Esophagus squamous epithelium (tissue), 5 donors: ENCODE measurements at places on chromosomes 4 and X.
A peak's percentile ranks its signal among the peaks of the same experiment; 100 is the strongest.

DNA sequence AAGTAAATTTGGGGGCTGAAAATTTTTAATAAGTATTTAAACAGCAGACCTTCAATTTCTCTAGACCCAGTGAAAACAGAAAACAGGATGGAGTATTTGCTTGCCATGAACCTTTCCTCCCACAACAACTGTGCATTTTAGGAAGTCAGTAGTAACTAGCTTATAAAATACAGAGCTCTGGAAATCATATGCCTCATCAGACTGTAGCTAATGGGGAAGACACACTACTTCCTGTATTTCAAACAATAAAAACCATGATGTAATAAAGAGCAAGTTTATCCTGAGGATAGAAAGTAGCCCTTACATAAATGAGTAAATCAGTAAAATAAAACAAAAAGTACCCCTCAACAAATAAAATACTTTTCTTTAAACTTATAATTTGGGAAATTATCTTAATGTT is 280.1 kb upstream of the ZFP42 start:
- no peaks in the 10 kb centered on the region for H3K36me3 ChIP-seq
- H3K4me3 ChIP-seq: no peak overlapping the region
- no peak overlapping the region for H3K27ac ChIP-seq
- no peak for DNase-seq
- H3K27me3 ChIP-seq: no peaks in the 10 kb centered on the region

- no peak overlapping the region for H3K27ac ChIP-seq
- no peaks in the 10 kb centered on the region for H3K4me1 ChIP-seq
- H3K36me3 ChIP-seq: no peaks in the 10 kb centered on the region
- no peak for DNase-seq
Measured at GRCh38 chr4:150182794-150183193, 104.5 kb downstream of the DCLK2 start.

DNA sequence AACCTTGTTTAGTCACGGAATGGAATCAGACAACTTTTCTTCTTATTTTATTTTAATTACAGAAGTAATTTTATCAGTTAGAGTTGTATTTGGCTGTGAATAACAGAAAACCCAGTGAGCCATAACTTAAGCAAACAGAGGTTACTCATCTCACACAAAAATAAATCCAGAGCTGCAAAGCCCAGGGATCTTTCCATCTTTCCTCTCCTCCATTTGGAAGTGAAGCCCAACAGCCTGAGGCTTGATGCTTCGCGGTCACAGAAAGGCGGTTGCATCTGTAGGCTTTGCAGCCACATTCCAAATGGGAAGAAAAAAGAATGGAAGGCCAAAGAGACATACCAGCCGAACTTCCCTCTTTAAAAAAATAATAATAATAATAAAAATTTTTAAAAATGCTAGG is 22.6 kb downstream of the CHRNA9 start:
- no peaks in the 10 kb centered on the region for H3K4me1 ChIP-seq
- DNase-seq: no peak
- H3K27me3 ChIP-seq: no peaks in the 10 kb centered on the region
- H3K36me3 ChIP-seq: no peaks in the 10 kb centered on the region
- H3K4me3 ChIP-seq: no peak overlapping the region

GRCh38 chr4:22045051-22045630 is 96.6 kb upstream of the KCNIP4 start:
- H3K27me3 ChIP-seq: no peaks in the 10 kb centered on the region
- no peaks in the 10 kb centered on the region for H3K4me1 ChIP-seq
- no peaks in the 10 kb centered on the region for H3K36me3 ChIP-seq

DNA sequence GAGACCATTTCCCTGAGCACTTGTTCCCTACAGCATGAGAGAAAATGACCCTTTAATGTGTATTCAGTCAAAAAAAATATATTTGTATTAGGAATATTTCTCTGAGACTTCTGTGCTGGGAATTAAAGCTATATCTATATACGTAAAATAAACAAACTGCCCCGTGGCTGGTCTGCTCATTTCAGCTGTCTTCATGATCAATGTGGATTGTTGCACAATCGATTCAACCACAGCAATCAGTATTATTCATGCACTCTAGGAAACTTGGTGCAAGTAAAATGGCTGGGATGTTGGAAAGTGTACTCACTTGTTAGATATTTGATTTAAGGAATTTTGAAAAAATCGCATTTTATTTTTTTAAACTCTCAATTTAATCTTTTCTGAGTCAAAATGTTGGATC is 307.9 kb upstream of the ZFP42 start:
- no peaks in the 10 kb centered on the region for H3K36me3 ChIP-seq
- no peaks in the 10 kb centered on the region for H3K4me1 ChIP-seq
- H3K27me3 ChIP-seq: no peaks in the 10 kb centered on the region
- H3K4me3 ChIP-seq: no peak overlapping the region
- no peak overlapping the region for H3K27ac ChIP-seq
- DNase-seq: no peak

- no peaks in the 10 kb centered on the region for H3K27me3 ChIP-seq
- no peak overlapping the region for H3K27ac ChIP-seq
- no peaks in the 10 kb centered on the region for H3K4me1 ChIP-seq
- H3K36me3 ChIP-seq: no peaks in the 10 kb centered on the region
Measured at GRCh38 chr4:170931321-170931720, 841.6 kb upstream of the AADAT start.

- H3K36me3 ChIP-seq: no peaks in the 10 kb centered on the region
- H3K27me3 ChIP-seq: no peaks in the 10 kb centered on the region
- H3K4me3 ChIP-seq: no peak overlapping the region
- H3K4me1 ChIP-seq: no peaks in the 10 kb centered on the region
- DNase-seq: no peak
Measured at GRCh38 chr4:174626342-174627008, 104.2 kb upstream of the HPGD start.

DNA sequence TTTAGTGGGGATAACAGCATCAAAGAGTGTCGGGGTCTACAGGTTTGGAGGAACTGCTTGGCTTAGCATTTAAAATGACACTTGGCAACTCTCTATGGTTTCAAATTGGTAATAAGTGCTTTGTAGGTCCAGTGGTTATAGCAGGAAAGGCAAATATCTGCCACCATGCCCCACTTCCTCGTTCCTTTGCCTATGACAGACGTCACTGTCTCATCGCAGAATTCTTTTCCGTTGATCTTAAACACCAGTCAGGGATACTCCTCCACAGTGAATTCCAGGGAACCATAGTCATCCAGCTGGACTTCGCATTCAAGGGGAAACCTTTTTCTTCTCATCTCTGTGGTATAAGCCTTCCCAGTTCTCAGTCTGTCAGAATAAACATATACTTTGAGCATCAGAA is 319.1 kb downstream of the GPAT3 start:
- no peaks in the 10 kb centered on the region for H3K27me3 ChIP-seq
- H3K36me3 ChIP-seq: no peaks in the 10 kb centered on the region
- no peak overlapping the region for H3K4me3 ChIP-seq
- H3K4me1 ChIP-seq: no peaks in the 10 kb centered on the region
- no peak for DNase-seq
- H3K27ac ChIP-seq: no peak overlapping the region

DNA sequence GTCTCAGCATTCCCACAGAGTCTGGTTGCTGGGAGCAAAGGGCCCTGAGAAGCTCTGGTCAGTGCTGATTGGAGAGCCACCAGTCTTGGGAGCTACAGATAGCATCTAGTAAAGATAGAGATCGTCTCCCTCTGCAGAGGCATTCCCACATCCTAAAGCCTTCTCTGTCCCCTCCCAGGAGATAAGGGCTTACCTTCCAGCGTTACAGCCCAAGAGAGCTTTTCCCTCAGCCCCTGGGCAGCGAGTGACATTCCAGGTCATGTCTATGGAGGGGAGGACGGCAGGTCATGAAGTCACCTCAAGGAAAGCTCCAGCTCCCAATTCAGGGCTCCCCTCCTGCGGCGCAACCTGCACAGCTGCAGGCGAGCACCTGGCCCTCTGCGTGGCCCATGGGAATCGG is 29.9 kb downstream of the CLDN34 start:
- no peak overlapping the region for H3K27ac ChIP-seq
- H3K36me3 ChIP-seq: no peaks in the 10 kb centered on the region
- no peaks in the 10 kb centered on the region for H3K4me1 ChIP-seq
- no peak overlapping the region for H3K4me3 ChIP-seq

DNA sequence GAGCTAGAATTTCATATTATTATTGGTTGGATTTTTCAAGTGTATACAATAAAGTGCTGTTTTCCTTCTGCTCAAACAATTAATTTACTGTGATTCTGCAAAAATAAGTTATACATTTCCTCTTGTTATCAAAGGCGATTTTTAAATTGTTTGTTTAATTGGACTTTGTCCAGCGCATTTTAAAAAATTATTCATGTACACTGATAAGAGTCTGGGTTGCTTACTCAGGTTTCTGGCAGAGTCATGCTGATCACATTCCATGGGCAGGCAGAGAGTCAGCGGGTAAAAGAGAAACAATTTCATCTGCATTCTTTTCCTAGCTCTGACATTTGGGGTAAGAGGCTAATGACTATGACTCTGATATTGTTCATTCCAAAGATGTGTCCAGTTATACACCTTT is 8.9 kb downstream of the FAT4 start:
- H3K4me1 ChIP-seq: no peaks in the 10 kb centered on the region
- H3K27me3 ChIP-seq: no peaks in the 10 kb centered on the region
- no peak for DNase-seq

GRCh38 chrX:95764972-95765451 is 919.6 kb upstream of the DIAPH2 start:
- DNase-seq: no peak
- no peaks in the 10 kb centered on the region for H3K4me1 ChIP-seq
- no peak overlapping the region for H3K4me3 ChIP-seq
- no peak overlapping the region for H3K27ac ChIP-seq

DNA sequence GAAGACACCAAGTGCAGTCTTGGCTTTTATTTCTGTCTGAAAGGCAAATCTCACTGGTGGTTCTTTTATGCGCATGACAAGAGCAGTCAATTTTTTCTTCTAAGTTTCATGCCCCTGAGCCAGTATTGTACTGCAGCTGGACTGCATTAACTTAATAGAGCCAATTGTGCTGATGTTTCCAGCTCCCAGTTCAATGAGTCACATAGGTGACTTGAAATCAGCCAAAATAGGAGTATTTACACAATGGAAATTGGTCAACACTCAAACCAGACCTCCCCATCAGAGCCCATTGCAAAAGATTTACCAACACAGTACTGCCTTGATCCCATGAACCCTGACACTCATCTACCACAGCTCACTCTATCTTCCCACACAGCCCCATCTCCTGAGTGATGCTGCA is 100.3 kb upstream of the GUCY1A1 start:
- H3K36me3 ChIP-seq: no peaks in the 10 kb centered on the region
- H3K27ac ChIP-seq: no peak overlapping the region

- H3K27ac ChIP-seq: peak overlapping the region; percentile 63
- DNase-seq: no peak
- H3K27me3 ChIP-seq: no peaks in the 10 kb centered on the region
- peak overlapping the region; percentile 21 for H3K4me3 ChIP-seq
Measured at GRCh38 chr4:8050555-8051206, 107.9 kb downstream of the ABLIM2 start.

DNA sequence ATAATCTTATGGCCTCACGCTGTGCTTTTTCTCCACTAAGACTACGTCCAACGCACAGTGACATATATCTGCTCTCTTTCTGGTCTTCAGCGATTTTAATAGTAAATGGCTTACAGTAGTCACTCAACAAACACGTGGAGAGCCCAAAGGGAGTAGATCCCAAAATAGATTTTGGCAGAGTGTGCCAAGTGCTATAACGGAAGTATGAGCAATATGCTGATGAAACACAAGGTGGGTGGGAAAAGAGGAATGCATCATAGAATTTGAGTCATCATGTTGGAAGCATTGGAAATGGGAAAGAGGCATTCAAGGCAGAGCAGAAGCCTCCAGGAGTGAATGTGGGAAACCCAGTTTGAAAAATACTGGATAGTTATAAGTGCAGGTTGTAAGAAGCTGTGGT is 129.1 kb upstream of the LDB2 start:
- no peak for DNase-seq
- no peak overlapping the region for H3K27ac ChIP-seq
- no peaks in the 10 kb centered on the region for H3K36me3 ChIP-seq
- no peak overlapping the region for H3K4me3 ChIP-seq

DNA sequence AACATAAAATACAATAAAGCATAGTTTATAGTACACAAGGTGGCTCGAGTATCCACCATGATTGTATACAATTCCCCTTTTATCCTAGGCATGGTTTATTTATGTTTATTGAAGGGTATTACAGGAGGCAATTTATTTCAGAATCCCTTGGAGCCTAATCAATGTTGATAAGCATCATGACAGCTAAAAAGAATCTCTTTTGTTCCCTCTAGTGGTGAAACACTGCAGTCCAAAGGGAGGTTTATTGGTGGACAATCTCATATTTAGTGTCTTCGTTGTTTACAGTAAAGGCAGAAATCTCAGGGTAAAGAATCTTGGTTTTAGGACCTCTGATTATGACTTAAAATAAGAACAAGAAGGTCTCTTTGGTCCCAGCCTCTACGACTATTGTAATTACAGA is 1712.5 kb downstream of the C4orf33 start:
- H3K36me3 ChIP-seq: no peaks in the 10 kb centered on the region
- no peaks in the 10 kb centered on the region for H3K27me3 ChIP-seq
- DNase-seq: no peak
- no peak overlapping the region for H3K27ac ChIP-seq
- H3K4me1 ChIP-seq: no peaks in the 10 kb centered on the region
- no peak overlapping the region for H3K4me3 ChIP-seq

DNA sequence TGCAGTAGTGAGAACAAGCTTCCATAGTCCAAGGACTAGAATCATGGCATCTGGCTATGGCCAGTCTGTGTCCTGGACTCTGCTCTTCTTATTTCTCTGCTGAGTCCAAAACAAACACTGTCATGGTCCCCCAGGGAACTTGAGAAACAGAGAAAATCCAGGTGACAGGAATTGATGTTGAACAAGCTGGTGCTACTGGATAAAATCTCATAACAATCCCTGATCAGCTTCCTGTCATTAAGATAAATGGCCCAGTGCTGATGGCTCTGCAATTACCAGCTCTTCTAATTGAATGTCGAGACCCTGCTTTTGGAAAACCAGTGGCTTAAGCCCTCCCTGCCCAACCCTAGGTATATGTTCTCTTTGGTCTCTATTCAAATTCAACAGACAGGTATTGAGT is 58.8 kb upstream of the ARHGAP36 start:
- H3K27me3 ChIP-seq: no peaks in the 10 kb centered on the region
- H3K27ac ChIP-seq: no peak overlapping the region
- no peaks in the 10 kb centered on the region for H3K36me3 ChIP-seq
- H3K4me1 ChIP-seq: no peaks in the 10 kb centered on the region
- no peak for DNase-seq

- H3K27ac ChIP-seq: no peak overlapping the region
- H3K4me1 ChIP-seq: no peaks in the 10 kb centered on the region
- no peaks in the 10 kb centered on the region for H3K27me3 ChIP-seq
- H3K36me3 ChIP-seq: no peaks in the 10 kb centered on the region
Measured at GRCh38 chr4:166174717-166175490, 301.9 kb downstream of the TLL1 start.

DNA sequence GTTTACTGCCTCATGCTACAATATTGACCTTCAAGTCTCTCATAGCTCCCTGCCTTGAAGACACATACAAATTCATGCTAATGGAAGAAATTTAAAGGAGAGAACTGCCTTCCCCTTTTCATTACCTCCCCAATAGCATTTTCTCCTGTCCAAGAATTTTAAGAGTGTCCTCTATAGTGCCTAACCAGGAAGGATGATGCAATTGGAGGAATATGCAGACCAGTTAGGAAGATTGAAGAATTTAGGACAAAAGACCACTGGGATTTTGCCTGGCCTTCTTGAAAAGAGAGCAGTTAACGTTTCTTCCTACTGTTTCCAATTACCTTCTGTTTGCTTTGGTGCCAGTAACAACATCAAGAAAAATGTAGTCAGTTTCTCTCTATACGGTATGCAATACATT is 443.9 kb downstream of the INPP4B start:
- peaks cover 12% of the 10 kb centered on the region for H3K4me1 ChIP-seq
- no peak for DNase-seq
- no peaks in the 10 kb centered on the region for H3K27me3 ChIP-seq
- no peaks in the 10 kb centered on the region for H3K36me3 ChIP-seq
- H3K4me3 ChIP-seq: no peak overlapping the region
- H3K27ac ChIP-seq: no peak overlapping the region
